ENCODE measurements at places on chromosomes 1 and 21. TPM values are rescaled to one million over a fixed set of nuclear protein-coding genes. Genes with fewer than 3 reads are reported as not detected.
A peak's percentile ranks its signal among the peaks of the same experiment; 100 is the strongest.

- H3K36me3 ChIP-seq = peaks cover 6% of the 10 kb centered on the region
- H3K27me3 ChIP-seq = peaks cover 10% of the 10 kb centered on the region
- DNase-seq = peak; percentile 84
- H3K4me3 ChIP-seq = peak overlapping the region; percentile 41
- peaks cover 50% of the 10 kb centered on the region for H3K4me1 ChIP-seq
Measured at GRCh38 chr1:200154069-200154767, 126.7 kb downstream of the NR5A2 start.

DNA sequence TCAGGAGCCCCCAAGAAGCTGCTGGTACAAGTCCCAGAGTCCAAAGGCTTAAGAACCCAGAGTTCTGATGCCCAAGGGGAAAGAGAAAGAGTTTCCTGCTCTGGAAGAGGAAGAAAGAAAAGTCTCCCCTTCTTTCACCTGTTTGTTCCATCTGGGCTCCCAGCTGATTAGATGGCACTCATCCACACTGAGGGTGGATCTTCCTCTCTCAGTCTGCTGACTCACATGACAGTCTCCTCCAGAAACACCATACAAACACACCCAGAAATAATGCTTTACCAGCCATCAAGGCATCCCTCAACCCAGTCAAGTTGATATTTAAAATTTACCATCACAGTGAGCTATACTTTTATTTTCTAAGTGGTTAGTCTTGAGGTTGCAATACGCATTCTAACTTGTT lies 257.9 kb downstream of the PAPPA2 start:
- H3K4me3 ChIP-seq = no peak overlapping the region
- no peaks in the 10 kb centered on the region for H3K36me3 ChIP-seq
- no peak for DNase-seq

DNA sequence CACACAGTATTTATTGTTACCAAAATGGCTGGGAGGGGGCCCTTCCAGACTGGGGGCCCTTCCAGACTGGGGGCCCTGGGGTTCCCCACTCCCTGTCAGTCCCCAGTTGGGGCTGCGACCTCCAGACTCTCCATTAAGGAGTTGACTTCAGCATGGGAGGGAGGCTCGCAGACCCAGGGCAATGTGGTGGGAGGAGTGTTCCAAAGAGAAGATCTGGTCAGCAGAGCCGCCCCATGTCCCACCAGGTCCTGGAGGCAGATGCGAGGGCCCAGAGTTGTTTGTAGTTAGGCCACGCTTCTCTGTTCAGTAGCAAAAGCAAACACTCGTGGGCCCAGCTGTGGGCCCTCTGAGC lies 285.5 kb downstream of the LRRC40 start:
- no peaks in the 10 kb centered on the region for H3K36me3 ChIP-seq
- H3K4me3 ChIP-seq = no peak overlapping the region
- no peak overlapping the region for H3K27ac ChIP-seq
- no peak for DNase-seq
- no peaks in the 10 kb centered on the region for H3K4me1 ChIP-seq
- H3K27me3 ChIP-seq = no peaks in the 10 kb centered on the region

DNA sequence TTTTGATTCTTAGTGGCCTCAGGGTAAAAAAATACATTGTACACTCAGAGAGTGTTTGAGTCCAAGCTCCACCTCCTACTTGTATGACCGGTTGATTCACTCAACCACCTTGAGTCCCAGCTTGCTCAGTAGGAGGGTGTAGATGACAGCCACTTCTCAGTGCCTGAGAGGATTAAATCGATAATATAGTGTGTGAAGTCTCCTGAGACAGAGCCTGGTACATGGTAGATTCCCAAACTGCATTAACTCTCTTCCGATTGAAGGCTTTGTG lies 38.4 kb downstream of the NCMAP start:
- H3K4me3 ChIP-seq = no peak overlapping the region
- H3K27me3 ChIP-seq = peaks cover 5% of the 10 kb centered on the region
- no peak overlapping the region for H3K27ac ChIP-seq
- H3K36me3 ChIP-seq = no peaks in the 10 kb centered on the region

- no peak for DNase-seq
- H3K4me1 ChIP-seq = no peaks in the 10 kb centered on the region
- no peak overlapping the region for H3K4me3 ChIP-seq
- no peak overlapping the region for H3K27ac ChIP-seq
- no peaks in the 10 kb centered on the region for H3K36me3 ChIP-seq
Measured at GRCh38 chr1:57696904-57697303, 273.0 kb upstream of the DAB1 start.

GRCh38 chr1:22321917-22322316 lies 129.7 kb upstream of the ZBTB40 start:
- H3K4me1 ChIP-seq = no peaks in the 10 kb centered on the region
- no peak overlapping the region for H3K27ac ChIP-seq
- H3K4me3 ChIP-seq = no peak overlapping the region
- no peaks in the 10 kb centered on the region for H3K36me3 ChIP-seq

DNA sequence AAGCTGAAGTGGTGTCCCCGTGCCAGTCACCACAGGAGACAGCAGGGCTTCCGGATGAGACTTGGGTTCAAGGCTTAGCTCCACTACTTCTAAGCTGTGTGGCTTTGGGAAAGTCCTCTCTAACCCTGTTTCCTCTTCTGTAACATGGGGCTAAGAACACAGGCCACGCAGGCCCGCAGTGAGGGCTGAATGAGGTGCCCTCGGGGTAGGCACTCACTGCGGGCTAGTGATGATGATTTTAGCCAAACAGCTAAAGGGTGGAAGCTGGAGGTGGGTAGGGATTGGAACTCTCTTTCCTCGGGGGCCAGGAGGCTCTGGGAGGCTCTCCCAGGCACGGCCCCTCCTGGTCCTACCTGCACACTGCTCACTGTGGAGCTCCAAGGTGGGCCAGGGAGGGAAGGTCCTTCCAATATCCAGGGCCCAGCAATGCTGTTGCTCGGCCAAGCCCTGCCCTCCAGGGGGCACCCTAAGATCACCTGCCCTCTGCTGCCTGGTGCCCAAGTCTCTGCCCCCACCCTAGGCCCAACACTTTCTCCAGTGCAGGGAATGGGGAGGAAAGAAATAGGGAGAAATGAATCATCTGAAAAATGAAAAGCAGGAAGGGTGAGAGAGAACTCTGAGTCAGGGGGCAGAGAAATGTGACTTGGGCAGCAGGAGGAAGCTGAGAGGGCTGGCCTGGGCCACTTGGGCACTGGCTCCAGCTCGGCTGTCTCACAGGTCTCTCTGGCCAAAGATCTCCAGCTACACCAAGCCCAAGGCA lies 19.2 kb upstream of the EVA1B start:
- no peak overlapping the region for H3K27ac ChIP-seq
- DNase-seq = peak; percentile 68
- H3K27me3 ChIP-seq = no peaks in the 10 kb centered on the region

DNA sequence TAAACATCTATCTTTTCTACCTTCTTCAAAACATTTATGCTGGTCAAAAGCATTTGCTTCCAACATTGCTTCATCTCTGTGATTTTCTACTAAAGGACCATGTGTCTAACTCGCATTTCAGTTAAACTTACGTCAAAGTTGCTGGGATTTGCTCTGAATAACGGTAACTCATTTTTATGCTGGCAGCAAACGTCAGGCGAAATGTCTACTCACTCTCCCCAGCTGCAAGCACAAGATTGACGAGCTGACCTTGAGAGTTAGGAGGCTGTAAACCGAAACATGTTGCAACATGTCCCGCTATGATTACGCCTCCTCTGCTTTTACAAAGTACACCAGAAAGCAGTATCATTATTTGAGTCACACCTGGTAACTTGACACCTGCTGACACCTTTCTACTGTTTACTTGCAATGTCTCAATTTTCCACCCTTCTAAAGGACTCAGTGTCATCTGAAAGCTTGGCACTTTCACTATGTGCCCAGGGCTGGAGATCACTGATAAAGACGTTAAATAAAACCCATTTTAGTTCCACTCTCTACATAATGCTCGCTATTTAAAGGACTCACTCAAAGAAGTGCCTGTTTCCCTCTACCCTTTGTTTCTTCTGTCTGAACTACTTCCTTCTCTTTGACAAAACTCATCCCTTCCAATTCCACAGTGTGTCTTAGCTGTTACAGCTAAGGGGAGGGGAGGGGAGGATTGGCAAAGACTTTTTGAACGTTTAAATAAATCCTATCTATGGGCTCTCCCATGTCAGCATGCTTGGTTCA lies 111.9 kb downstream of the PTPN14 start:
- peak overlapping the region; percentile 79 for H3K27ac ChIP-seq
- H3K4me3 ChIP-seq = peak overlapping the region; percentile 55
- H3K36me3 ChIP-seq = peaks cover 2% of the 10 kb centered on the region
- peaks cover 47% of the 10 kb centered on the region for H3K4me1 ChIP-seq
- H3K27me3 ChIP-seq = peaks cover 15% of the 10 kb centered on the region

DNA sequence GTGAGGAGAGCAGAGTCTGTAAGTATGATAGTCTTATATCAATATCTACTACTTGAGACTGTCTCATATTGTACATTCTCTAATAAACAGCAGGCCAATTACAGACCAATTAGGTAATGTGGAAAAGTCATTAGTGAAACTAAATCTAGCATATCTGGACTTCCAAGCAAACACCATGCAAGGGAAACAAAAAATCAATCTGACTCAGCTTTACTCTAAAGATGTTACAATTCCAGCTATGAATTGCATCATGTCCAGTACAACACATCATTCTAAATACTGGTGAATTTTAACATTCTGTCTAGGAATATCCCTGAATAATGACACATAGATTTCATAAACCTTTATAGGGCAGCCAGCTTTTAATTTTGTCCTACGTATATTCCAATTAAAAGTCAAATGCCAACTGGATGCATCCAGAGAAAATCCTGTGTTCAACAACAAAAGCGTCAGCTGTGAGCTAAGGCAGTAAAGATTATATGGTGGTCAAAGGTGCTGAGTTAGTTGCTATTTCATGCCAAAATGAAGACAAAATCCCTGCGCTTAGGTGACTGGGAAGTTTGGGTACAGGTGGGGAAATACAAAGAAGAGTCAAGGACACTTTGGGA lies 159.3 kb downstream of the TTLL7 start:
- H3K27ac ChIP-seq = no peak overlapping the region
- no peak for DNase-seq
- no peak overlapping the region for H3K4me3 ChIP-seq
- no peaks in the 10 kb centered on the region for H3K36me3 ChIP-seq

- peaks cover 66% of the 10 kb centered on the region for H3K27me3 ChIP-seq
- no peak overlapping the region for H3K27ac ChIP-seq
- no peak overlapping the region for H3K4me3 ChIP-seq
- no peaks in the 10 kb centered on the region for H3K4me1 ChIP-seq
- no peak for DNase-seq
- no peaks in the 10 kb centered on the region for H3K36me3 ChIP-seq
Measured at GRCh38 chr1:37037690-37038089, 3.4 kb upstream of the GRIK3 start.

- no peaks in the 10 kb centered on the region for H3K27me3 ChIP-seq
- H3K4me3 ChIP-seq = no peak overlapping the region
- DNase-seq = no peak
- no peaks in the 10 kb centered on the region for H3K36me3 ChIP-seq
Measured at GRCh38 chr1:2611621-2612437, 21.0 kb downstream of the MMEL1 start.

- no peak overlapping the region for H3K4me3 ChIP-seq
- no peaks in the 10 kb centered on the region for H3K27me3 ChIP-seq
- H3K36me3 ChIP-seq = no peaks in the 10 kb centered on the region
- no peak for DNase-seq
- H3K27ac ChIP-seq = no peak overlapping the region
Measured at GRCh38 chr1:2969011-2969844, 52.0 kb upstream of the ACTRT2 start.

DNA sequence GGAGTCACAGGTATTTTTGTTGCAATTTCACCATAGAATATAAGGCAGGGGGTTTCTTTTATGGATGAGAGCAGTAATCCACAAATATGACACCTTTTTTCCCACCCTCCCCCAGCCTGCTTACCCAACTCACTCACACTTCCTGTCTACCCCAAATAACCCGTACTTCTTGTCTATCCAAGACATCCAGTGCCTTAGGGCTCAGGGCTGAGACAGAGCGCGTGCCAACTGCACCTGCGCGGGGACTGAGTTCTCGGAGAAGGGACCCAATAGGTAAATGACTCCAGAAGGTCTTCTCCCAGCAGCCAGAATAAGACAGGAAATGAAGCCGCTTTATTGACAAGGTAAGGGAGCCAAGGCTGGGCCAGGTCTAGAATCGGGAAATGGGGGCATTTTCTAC lies 369.1 kb downstream of the SIPA1L2 start:
- no peak overlapping the region for H3K27ac ChIP-seq
- DNase-seq = no peak
- no peaks in the 10 kb centered on the region for H3K4me1 ChIP-seq

GRCh38 chr1:44225761-44226160 lies 12.5 kb downstream of the DMAP1 start:
- no peak for DNase-seq
- no peak overlapping the region for H3K27ac ChIP-seq
- peaks cover 3% of the 10 kb centered on the region for H3K36me3 ChIP-seq
- no peak overlapping the region for H3K4me3 ChIP-seq
- peaks cover 6% of the 10 kb centered on the region for H3K4me1 ChIP-seq

DNA sequence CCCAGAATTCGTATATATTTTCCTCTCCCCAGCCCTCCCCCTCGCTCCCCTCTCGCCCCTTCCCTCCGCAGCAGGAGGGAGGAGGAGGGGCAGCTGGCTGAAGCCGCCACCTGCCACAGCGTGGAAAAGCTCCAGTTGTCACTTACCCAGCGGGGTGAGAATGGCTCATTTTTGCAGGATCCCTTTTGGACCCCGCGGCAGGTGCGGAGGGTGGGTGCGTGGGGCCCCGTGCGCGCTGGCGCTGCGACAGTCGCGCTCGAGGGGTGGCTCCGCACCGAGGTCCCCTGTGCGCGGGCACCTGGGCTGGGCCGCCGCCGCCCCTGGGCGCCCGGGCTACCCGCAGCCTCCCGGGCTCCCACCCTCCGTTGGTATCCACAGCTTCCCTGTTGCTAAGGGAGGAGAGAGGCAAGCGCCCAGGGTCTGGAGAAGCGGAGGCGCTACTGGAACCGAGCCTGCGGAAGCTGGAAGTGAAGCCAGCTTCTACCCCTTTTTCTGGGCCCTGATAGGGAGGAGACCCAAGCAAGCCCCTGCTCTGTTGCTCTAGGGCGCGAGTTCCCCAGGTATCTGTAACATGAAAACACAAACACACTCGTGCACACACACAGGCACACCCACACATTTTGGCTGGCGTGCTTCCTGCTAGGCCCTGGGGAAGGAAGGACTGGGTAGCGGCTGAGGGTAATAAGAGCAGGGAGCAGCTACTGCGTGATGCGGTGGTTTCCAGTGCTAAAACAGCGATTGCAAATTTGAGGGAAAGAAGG lies at the start of gene ERICH3:
Gene ERICH3, minus strand, starts transcription at position 442 of the 761 bp plus-strand sequence. Its CDS starts 273 bp downstream, at position 169.
- no peak for DNase-seq
- peaks cover 3% of the 10 kb centered on the region for H3K4me1 ChIP-seq
- no peak within 1 kb of the TSS for H3K27ac ChIP-seq

The PRRX1 gene
- total RNA-seq = not detected

The BROX gene
- total RNA-seq = 40.9 TPM

The RHCE gene
- not detected for total RNA-seq

The AJAP1 gene
- total RNA-seq = not detected

The LCE6A gene
- not detected for total RNA-seq

The BGLAP gene
- total RNA-seq = 1.0 TPM

The PLA2G2C gene
- not detected for total RNA-seq

The CLIC6 gene
- total RNA-seq = not detected

The ORC1 gene
- total RNA-seq = 42.2 TPM

The DBT gene
- 13.2 TPM for total RNA-seq

The RSPO1 gene
- total RNA-seq = not detected

The TLR5 gene
- 0.09 TPM for total RNA-seq

The PLA2G2D gene
- not detected for total RNA-seq

The OR2AK2 gene
- not detected for total RNA-seq

The MRPL9 gene
- total RNA-seq = 127 TPM

Data from activated CD8-positive, alpha-beta memory T cell treated with anti-CD3 and anti-CD28 coated beads, Interleukin-2, amount 10 ng/mL, durations not matched to agents 7 days and 5 days (primary cell).